Right renal pelvis (tissue), 4 donors: ENCODE measurements at places on chromosomes 3 and 15. TPM values are rescaled to one million over a fixed set of nuclear protein-coding genes. Genes with fewer than 3 reads are reported as not detected.

DNA sequence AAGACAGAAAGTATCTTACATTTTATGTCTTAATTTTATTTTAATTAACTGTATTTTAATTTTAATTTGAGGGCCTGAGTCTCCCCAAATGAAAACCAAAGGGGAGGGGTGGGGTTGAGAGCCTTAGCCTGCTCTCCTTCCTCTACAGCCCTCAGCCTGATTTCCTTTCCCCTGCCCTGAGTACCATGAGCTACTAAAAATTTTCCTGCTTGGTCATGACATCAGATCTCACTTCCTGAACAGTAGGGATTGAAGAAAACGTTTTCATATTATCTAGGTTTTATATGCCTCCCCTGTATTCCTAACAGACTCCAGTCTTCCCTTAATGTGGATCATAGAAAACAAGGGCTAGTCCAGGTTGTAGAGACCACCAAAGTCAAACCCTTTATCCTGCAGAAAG, 133.9 kb downstream of the MYLK start:
- DNase-seq, result no peak

GRCh38 chr3:110814170-110815007, 257.2 kb upstream of the NECTIN3 start:
- no peak for DNase-seq

DNA sequence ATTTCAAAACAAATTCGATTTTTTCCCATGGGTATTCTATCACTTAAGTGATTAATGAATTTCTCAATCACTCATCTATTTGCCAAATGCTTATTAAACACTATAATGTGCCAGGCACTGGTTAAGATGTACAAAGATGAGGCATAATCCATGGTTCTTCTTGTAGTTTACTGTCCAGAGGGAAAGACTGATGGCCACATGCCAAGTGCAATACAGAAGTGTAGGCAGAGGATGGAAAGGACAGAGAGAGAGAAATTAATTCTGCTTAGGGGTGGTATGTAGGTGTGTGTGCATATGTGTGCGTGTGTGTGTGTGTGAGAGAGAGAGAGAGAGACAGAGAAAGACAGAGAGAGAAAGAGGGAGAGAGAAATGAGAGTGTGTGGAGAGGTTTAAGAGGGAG, 120.8 kb upstream of the CCNL1 start:
- DNase-seq, result no peak

Gene LRRC3B
- 2.5 TPM for polyA plus RNA-seq

DNA sequence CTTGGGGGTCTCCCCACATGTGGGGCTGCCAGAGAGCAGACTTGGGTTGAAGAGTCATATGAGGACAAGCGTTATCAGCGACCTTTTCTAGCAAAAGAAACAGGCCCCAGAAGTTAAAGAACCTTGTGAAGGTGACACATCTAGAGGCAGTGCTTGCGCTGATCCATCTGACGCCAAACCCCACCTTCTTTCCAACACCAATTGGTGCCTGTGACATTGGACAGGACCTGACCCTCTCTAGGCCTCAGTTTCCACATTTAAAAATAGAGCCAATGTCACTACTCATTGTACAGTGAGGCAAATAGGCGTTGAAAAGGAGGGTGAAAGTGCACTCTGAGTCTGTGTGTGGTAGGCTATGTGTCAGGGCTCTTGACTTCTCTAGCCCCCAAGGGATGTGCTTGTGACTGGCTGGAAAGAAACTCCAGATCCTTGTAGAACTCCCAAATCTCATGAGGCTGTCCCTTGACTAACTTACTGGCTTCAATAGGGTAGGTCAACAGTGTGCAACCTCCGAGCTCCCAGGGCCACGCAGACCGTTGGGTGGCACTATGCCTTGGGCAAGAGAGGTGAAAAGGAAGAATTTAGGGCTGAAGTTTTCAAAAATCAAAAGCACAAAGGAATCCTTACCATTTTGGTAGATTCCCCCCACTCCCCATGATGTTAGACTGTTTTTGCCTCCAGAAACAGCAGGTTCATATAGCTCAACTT, 666 bp upstream of the FAM219B start:
- DNase-seq, result peak; percentile 8

DNA sequence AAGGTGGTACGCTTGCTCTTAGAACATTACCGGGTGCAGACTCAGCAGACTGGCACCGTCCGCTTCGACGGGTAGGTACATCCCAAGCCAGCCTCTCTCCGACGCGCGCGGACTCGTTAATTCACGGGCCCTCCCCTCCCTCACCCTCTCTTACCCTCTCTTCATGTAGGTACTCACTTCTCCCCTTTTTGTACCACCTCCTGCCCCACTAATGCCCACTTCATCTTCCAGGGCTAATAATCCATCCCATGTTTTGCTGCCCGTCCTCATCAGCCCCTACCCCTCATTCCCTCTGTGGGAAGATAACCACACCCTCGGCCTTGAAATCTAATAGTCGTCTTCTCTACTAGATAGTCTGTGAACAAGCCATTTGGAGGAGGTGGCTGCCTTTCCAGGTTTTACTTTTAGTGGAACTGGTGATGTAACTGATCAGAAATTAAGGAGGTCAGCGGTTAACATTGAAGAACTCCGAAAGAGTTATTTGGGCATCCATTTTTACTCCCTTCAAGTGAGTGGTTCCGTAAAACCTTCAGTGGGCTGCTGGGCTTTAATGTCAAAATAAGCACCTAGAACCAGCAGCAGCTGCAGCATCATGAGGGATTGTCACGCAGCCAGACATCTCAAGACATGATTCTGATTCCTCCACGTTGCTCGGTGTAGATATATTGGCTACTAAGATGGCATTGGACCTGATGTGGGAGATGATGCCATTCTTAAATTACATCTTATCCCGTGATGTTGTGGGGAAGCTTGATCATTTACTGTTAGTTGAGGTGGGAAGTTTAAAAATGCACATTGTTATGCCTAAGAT, 1.3 kb downstream of the FEM1B start:
- no peak for DNase-seq

Gene SENP8
- 6.2 TPM for polyA plus RNA-seq

GRCh38 chr15:59185725-59186124, 20.9 kb upstream of the LDHAL6B start:
- DNase-seq, result no peak

DNA sequence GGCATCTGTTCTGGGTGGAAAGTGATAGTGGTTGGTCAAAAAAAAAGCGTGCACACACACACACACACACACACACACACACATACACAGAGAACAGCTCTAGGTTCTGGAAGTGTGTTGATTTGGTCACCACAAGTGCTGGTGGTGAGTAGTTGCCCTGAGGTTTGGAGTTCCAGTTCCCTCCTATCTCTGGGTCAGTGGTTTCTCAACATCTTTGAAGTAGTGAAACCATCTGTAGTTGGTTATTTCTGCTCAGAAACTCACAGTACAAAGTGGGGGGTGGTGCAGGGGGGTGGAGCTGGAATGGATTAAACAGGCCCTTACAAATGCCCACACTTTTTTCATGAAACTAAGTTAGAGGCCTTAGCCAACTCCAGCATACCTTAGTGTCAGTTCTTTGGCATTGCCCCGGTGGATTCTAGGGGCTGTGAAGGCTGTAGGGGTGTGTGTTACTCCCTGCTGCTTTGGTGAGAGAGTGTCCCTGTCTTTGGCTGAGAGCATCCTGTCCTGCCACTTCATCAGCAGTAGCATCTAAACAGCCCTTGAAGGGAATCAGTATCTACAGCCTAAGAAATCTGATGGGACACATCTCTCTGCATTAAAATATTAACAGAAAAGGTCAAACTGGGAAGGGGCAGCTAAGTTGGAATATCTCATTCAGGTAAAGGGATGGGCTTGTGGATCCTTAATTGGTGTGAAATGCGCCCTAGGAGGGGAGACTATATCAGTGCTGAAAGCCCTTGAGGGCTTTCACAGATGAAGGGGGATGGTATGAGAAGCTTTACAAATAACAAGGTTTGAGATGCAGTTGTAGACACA, 20.6 kb downstream of the SMAD3 start:
- no peak for DNase-seq

Gene DUOX1
- 2.6 TPM for polyA plus RNA-seq

Gene MEX3B
- 18.9 TPM for polyA plus RNA-seq

DNA sequence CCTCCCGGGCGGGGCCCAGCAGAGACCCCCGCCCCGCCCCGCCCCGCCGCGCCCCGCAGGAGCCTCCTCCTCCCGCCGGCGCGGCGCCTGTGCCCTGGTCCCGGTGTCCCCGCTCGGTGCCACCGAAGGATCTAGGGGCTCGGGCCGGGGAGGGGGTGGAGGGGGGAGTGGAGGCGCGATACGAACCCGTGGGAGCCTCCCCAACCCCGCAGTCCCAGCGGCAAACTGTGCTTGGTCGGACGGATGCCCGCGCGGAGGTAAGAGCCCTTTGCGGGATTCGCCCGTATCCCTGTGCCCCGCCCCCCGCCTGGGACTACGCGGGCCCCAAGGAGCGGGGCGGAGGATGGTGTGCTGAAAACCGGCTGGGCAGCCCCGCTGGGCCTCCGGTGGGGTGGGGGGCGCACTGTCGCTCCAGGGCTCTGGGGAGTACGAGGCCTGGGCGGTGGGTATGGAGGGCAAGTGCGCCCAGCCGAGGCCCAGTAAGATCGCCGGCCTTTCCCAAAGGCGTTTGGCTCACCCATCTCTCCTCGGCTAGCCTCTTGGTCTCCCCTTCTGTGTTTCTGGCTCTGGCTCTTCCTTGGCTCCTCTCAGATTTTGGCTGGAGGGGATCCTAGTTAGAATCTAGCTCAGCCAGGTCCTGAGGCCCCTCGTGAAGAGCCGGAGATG, 65.6 kb upstream of the POLG start:
- DNase-seq, result no peak

DNA sequence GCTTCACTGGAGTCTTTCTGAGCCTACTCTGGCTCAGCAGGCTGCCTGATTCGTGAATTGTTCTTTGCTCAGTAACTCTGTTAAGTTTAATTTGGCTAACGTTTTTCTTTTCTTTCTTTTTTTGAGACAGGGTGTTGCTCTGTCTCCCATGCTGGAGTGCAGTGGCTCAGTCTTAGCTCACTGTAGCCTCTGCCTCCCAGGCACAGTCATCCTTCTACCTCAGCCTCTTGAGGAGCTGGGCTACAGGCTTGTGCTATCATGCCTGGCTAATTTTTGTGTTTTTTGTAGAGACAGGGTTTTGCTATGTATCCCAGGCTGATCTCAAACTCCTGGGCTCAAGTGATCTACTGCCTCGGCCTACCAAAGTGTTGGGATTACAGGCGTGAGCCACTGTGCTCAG, 165.0 kb downstream of the PEX5L start:
- DNase-seq, result no peak

Gene MKRN2
- polyA plus RNA-seq, result 46.8 TPM

DNA sequence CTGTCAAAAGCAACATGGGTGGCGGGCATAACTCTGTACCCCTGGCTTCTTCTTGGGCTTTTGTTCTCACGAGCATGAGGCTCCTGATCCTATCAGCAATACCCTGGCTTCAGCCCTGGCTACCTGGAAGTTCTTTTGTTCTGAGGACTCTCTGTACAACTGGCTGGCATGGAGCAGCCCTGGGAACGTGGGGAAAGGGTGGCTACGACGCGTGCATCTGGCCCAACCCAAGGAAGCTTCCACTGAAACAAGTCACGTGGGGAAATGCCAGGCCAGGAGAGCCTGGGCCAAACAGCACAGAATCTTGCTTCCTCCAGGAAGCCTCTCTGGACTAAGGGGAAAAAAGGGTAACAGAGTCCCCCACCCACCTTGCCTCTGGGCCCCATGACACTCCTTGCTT, 22.7 kb upstream of the ATP2B2 start:
- DNase-seq, result no peak

GRCh38 chr3:156547637-156548036, 7.3 kb downstream of the SSR3 start:
- no peak for DNase-seq

DNA sequence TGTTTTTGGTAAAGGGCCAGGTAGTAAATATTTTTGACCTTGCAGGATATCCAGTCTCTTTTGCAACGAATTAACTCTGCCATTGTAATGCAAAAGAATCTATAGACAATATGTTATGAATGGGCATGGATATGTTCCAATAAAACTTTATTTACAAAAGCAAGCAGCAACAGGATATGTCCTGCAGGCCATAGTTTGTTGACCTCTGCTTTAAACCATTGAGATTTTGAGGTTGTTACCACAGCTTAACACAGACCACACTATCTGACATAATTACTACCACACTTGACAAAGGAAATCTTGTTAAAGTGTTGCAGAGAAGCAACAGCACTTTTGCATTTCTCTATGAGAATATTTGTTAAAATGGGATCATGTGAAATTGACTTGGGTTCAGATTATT, 349.3 kb downstream of the ERC2 start:
- no peak for DNase-seq

GRCh38 chr3:171309906-171310359, 150.3 kb downstream of the TNIK start:
- DNase-seq, result no peak

DNA sequence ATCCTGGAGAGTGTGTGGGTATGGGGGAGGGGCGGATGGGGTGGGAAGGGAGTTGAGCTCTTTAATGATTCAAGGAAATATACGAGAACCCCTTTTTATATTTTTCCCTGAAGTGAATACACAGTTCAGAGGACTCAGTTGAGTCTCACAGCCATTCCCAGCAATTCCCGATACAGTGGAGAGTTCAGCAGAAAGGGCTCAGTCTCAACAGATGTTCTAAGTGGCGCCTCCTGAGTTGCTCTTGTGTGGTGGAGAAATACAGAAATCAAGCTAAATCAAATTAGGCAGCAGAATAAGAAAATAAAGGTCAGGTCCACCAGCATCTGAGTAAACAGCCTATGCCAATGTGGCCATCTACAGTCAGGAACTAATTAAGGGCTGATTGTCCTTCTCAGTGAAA, 372.1 kb downstream of the NR2F2 start:
- DNase-seq, result no peak

- no peak for DNase-seq
Measured at GRCh38 chr3:141926929-141927328, 50.5 kb downstream of the ATP1B3 start.

DNA sequence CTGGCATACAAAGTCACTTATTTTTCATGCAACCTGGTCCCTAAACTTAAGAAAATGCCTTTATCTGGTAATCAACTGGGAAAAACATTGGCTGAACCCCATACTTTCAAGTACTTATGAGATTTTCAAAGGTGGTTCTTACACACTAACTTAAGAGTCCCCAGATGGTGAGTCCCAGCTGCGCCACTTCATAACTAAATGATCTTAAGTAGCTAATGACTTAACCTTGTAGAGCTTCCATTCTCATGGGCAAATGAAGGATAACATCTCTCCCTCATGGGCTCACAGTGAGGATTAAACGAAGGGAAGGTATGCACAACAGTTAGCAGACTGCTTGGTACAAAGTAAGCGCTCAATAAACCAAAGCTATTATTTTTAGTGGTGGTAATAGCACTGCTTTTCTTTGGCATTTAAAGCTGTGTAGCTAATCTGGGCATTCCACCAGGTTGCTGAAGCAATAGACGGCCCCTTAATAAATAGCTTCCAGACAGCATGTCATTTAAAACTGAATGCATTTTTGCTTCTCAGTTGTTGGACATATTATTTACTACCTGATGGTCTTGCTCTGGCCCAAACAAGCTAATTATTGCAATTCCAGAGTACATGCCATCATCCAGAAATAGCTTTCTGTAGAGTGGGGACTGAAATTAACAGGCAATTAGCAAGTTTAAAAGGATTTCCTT, 55.4 kb downstream of the LIPC start:
- DNase-seq, result no peak

GRCh38 chr3:9986230-9986725, 363 bp downstream of the EMC3 start:
- no peak for DNase-seq

GRCh38 chr3:168312984-168313383, 217.3 kb upstream of the GOLIM4 start:
- no peak for DNase-seq
